Central memory CD8-positive, alpha-beta T cell (primary cell): ENCODE measurements at places on chromosomes 3 and 15.

- DNase-seq, result no peak
Measured at GRCh38 chr3:72355168-72355567, 493.1 kb downstream of the SHQ1 start.

DNA sequence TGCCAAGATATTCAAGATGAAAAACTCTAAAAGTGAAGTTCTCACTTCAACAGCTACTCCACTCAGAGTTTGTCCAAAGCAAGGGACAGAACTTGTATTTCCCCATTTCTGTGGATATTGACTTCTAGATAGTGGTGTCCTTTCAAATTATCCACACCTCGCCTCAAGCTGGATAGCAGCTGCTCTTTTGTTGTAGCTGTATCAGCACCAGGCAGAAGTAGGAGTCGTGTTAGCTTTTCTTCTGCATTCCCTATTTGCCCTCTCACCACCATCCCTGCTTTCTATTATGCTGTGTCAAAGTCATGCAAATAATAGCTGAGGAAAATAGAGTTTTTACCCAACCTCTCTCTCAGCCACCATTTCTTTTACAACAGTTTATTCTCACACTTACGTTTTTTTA is 303.8 kb downstream of the EPHA3 start:
- no peak for DNase-seq

DNA sequence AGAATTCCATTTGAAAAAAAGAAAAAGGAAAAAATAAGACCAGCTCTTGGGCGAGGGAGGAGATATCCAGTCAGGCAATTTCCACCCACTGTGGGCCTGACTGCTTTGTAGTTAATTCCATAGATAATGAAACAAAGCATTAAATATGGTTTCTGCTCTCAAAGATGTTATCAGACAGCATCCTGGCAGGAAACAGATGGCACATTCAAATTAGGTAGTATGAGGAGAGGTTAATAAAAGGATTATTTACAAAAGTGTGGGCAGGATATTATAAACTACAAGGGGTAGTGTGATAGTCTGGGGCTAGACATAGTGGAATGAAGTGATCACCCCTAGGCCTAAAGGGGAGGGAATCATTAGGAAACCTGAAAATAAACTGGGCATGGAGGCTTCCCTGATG is 193.2 kb downstream of the CLSTN2 start:
- DNase-seq, result no peak

DNA sequence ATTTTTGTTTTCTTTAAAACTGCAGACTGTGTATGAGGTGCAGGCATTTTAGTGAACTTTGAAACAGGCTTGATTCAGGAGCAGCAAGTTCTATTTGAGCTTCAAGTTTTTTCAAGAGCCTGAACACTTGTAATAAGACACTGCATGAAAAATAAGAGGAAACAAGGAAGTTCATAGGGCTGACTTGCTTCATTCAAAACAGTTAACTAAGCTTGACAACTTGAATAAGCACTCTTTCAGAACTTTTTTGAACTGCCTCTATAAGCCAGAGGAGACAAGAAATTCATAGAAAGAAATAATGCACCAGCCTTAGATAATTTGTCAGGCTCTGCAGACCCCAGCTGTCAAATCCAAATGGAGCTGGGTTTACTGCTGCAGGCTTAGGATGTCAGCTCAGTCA is 130.2 kb downstream of the SSR3 start:
- no peak for DNase-seq

GRCh38 chr15:58755956-58756355 is 6.4 kb upstream of the ADAM10 start:
- DNase-seq, result no peak

- no peak for DNase-seq
Measured at GRCh38 chr15:30999729-31000128, 8.3 kb upstream of the MTMR10 start.

DNA sequence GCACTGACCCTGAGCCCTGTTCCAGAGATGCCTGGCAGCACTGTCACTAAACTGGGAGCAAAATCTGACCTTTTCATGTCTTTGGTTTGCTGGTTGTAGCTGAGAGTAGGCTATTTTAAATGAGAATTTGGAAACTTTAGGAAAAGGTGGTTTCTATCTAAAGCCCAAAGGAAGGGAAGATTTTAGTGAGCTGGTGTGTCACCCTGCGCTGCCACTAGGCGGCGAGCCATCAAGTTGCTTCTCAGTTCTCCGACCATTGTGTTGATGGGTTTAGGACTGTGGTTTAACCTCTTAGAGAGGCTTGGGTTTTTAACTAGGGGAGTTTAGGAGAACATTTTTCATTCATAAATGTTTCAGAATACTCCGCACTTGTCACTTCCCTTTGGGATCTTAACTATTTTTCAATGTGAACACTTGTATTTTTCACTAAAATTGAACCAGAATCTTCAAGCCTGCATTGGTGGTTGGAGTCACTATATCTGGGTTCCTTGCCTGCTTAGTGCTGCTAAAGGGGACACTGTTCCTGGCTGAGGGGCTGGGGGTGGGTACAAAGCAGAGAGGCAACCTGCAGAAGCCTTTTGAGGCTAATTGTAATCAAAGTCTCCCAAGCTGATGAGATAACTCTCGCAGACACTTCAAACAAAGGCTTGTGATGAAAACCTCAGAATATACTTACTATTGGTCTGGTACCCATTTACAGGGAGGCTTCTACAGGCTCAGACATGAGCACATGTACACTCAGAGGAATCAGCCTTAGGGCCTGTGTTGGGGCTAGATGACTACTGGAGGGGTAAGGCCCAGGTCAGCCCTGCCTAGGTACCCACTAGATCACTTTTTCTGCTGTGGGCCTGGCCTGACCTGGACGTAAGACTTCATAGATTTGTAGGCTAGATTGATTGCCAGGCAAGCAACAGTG is 16.8 kb downstream of the EXOSC7 start:
- DNase-seq, result no peak
